Activated naive CD8-positive, alpha-beta T cell treated with anti-CD3 and anti-CD28 coated beads, Interleukin-2, amount 50 U/mL, for 24 hours (primary cell): ENCODE measurements at places on chromosomes 3 and 15.

DNA sequence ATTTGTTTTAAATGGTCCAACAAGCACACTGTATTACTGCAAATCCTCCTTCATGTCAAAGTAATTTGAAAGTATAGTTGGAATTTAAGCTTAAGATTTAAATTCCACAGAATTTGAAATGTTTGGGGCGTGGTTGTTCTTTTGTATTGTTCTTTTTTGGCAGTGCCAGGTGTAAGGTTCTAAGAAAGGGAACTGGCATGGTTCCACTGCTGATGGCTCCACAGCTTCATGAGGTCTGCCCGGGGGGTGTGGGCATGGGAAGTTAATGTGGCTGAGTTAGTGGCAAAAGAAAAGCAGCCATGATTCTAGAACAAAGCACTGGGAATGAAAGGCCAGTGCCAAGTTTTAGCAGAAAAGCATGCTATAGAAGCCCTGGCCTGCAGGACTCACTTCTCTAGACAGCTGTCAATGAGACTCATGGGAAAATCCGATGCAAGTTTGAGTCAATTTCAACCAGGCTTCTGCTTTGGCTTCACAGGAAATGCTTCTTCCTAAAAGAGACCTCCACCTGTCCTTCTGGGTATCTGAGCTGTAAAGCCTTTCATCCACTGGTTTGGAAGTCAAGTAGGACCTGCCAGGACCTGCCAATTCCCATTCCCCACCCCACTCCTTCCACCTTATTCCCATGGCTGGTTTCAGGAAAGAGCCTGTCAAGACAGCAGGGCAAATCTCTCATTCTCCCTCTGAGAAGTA, 18.9 kb downstream of the CDCP1 start:
- DNase-seq = no peak

DNA sequence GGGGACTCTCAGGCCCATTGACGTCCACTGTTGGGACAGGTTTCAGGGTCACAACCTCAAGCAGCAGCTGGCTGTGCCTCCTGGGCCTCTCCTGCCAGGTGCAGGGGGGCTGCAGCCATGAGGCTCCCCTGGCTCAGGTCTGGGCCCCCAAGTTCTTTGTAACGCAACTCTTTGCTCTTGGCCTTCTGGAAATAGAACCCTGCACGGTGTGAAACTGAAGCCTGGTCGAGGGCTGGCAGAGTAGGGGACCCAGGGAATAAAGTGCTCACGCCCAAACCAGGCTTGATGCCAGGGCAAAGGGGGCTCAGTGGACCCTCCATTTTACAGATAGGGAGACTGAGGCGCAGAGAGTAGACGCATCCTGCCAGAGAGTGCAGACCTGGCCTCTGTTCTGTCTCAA, 771 bp downstream of the CALML4 start:
- no peak for DNase-seq

GRCh38 chr3:184665101-184665500, 46.8 kb downstream of the MAGEF1 start:
- no peak for DNase-seq

GRCh38 chr3:118080889-118081288, 953.8 kb downstream of the IGSF11 start:
- DNase-seq = no peak

DNA sequence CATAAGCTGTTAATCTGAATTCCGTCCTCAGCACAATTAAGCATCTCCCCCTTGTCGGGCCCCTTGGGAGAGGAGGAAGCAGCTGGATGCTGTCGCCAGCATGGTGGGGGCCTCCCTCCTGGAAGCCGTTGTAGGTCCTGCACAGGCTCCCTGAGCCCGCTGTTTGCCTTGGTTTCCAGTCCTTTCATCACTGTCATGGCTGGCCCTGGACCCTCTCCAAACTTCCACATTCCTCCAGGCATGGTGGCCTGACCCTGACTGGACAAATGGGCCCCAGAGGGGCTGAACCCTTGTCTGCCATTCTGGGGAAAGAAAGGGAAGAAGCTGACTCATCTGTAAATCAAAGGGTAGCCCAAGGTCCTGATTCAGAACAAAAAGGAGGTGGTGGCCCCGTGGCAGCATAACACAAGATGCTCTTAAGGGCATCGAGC, 300.5 kb upstream of the LRRFIP2 start:
- DNase-seq = no peak

DNA sequence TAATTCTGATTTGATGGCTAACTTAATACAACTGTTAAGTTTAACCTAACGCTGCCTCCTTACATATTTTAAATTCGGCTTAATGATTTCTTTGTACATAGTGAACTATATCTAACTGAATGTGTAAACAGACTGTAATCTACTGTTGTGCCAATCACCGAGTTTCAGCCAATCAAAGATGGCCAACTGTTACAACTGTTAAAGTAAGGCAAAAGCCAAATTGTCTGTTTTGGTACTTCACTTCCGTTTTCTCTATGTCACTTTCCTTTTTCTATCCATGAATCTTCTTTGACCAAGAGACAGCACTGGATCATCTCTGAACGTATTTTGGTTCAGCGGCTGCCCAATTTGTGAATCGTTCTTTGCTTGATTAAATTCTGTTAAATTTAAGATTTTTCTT, 137.0 kb downstream of the LMLN start:
- DNase-seq = no peak

DNA sequence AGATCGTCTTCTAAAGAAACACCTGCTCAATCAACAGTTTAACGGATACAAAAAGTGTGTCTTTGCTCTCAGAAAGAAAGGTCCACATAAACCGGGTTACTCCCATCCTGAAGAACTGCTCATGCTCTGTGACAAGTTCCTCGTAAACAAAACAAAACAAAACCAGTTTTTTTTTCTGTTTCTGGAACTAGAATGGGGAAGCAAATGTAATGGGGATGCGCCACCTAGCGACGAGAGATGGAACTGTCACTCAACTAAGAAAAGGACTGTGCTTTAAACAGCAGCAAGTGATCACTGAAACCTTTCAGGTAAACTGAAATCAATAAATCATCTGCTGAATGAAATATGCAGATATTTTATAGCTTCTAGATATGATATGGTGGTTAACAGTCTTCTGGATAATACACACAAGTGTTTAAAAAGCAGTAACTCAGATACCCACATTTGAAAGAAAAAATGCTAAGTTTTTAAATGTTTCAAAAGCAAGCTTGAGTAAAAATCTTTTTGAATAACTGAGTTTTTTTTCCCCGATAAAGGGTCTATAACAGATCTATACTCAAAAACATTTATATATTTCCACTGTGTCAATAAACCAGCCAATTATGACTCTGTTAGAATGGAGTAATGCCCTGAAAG, 10.9 kb downstream of the TM2D3 start:
- peak; percentile 72 for DNase-seq

DNA sequence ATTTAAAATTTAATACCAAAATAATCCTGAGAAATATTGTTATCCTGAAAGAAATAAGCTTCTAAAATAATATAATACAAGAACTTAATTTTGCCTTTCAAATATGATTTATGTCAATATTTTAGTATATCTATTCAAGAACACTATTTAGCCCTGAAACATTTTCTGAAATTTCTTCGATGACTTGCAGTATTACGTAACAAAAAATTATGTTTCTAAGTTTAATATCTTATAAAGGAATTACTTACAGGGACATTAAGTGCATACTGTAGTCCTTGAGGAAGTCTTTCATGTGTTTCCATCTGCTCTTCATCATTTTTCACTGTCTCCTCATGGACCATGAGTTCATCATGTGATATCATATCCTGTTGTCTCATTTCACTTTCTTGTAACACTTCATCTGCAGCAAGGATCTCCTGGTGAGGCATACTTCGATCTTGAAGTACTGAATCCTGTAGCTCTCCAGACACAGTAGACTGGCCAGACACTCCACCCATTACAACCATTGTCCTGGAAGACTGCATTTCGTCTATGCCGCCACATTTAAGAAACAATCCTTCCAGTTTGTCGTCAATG, 62.0 kb downstream of the ZNF148 start:
- no peak for DNase-seq

GRCh38 chr15:79004336-79004735, 59.5 kb upstream of the CTSH start:
- DNase-seq = peak; percentile 20

GRCh38 chr3:195577645-195578177, 6.0 kb downstream of the APOD start:
- DNase-seq = no peak
